ENCODE measurements at places on chromosomes 6 and 20.

DNA sequence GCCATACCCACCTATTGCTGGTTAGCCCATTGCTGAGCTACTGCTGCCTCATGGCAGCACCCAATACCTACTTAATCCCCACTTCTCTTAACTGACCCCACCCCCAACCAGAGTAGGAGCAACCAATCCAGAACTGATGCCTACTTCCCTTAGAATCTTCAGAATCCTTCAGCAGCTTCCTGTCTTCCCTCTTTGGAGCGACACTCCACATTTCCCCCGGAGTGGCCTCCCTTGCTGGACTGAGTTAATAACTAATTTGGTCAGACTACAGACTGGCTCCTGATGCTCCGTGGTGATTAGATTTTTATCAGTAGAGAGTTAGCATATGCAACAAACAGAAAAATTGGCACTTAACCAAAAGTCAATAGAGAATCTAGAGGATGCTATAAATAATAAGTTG is 51.2 kb upstream of the UBR2 start:
- DNase-seq = no peak

DNA sequence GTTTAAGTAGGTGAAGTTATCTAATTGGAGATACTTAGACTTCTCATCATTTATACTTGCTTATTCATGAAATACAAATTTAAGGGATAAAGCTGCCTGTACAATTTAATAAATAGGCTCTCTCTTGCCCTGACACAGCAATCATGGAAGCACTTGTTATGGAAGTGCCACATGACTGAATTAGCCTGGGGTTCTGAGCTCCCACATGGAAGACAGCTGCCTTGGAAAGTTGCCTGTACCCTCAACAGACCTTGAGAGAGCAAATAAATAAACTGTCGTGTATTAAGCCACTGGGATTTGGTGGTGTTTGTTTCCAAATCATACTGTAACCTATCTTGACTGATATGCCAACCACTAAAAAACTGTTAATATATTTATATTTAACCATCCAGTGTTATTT is 87.0 kb upstream of the RSPO3 start:
- no peak for DNase-seq

- DNase-seq = no peak
Observed at GRCh38 chr6:47076422-47077344, 34.6 kb upstream of the ADGRF1 start.

- no peak for DNase-seq
Observed at GRCh38 chr20:26154224-26154623, 457.6 kb upstream of the ZNF337 start.

DNA sequence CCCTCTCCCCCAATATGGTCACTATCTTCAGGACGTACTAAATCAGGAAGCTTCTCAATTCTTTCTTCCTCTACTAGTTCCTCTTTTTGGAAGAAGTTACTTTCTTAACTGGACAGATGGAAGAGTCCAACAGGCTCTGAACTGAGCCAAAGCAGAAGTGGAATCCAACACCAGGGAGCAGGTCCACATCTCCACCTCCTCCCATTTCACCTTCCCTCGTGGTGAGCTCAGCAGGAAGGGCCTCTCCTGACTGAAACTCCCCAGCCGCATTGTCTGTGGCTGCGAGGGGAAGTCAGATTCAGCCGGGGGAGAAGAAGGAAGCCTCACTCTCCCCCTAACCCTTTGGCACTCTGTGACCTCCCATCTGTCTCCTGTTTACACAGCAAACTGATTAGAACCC is 63.8 kb upstream of the UST start:
- DNase-seq = no peak

DNA sequence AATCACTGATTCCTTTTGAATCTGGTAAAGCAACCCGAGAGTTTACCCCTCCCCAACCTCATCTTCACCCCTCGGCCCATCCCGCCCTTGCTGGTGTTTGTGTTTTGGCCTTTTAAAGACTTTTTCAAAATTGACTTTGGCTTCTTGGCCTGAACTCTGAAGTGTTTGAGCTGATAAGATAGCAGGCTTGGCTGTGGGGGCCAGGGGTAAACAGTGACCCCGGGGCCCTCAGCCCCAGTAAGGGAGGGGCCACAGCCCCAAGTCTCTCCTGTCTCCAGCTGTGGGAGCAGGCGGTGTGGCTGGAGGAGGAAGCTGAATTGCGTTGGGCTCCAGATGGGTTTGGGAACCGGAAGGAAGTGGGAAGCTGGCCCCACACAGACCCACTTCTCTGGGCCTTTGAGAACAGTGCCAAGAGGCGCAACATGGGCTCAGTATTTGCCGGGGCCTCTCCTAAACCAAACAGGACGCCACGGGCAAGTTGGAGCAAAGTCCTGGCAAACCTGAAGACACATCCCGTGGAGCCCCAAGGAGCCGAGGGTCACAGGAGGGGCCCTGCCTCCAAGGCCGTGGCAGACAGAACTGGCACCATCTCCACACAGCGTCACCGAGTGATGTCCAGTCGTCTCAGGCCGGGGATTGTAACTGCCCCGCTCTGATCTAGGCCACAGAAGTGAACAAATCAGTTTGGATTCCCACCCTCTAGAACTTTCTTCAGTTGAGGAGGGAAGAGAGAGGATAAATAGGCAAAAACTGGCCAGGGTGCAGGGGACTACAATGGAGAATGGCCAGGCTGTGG is 54.3 kb upstream of the PTPN1 start:
- no peak for DNase-seq

DNA sequence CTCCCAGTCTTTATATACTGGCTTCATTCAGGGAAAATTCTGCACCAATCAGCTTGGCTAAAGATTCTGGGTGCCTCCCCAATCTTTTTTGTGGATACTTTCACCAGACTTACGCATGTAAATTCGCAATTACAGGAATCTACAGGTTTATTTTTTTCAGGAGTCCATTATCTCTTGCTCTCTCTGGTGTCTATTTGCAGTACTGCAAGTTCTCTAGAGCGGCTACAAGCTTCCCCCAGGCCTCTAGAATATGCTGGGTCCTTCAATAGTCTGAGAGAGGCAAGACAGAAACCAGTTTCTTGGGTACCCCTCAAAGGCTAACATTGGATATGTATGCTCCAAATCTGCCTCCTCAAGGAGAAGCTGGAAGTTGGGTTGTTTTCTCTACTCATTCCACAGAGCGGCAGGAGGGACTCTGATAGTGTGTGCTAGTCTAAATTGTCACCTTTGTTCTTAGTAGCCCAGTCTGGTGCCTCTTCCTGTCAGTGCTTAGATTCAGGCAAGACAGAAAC is 58.5 kb downstream of the SUN5 start:
- DNase-seq = no peak

GRCh38 chr20:24328901-24329300 is 140.5 kb upstream of the SYNDIG1 start:
- no peak for DNase-seq

- no peak for DNase-seq
Observed at GRCh38 chr20:235891-236290, 8.8 kb downstream of the DEFB129 start.

GRCh38 chr6:100504786-100505737 is 40.3 kb upstream of the SIM1 start:
- no peak for DNase-seq

DNA sequence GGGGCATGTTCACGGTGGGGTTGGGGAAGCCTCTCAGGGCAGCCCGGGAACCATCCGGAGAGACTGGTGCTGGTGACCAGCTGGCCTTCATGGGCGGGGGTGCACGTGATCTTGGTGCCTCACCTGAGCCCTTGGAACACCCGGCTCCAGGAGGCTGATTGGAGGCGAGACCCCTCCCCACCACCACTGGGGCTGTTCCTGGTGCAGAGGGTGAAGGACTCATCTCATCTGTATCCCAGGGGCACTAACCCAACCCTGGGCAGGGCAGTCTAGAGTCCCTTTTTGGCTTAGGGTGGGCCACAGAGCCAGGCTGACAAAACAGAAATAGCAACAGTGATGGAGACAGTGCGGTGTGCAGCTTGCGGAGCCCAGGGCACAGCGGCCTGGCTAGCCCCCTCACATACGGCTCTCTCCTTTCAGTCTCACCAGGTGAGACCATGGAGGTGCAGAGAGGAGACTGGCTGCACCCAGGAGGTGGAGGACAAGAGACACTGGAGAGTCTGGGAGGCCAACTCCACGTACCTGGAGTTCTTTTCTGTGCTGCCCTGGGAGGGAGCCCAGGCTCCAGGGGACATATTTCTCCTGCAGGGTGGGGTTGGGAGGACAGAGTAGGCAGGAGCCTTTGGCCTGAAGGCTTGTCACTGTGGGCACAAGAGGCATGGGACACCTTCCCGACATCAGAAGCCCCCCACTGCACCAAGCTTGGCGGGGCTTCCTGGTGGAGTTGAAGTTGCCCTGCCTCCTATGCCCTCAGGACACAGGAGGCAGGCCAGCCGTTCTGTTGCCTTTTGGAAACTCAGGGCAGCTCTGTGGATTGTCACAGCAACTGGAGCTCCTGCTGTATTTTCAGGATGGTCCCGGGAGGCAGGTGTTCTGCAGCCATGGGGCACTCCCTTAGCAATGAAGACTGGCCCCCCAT is 106.0 kb downstream of the SYCP2 start:
- no peak for DNase-seq
